Stimulated activated CD8-positive, alpha-beta memory T cell treated with anti-CD3 and anti-CD28 coated beads, Interleukin-4, amount 100 ng/mL, for 1 hour (primary cell): ENCODE measurements at places on chromosomes 5 and 9.

DNA sequence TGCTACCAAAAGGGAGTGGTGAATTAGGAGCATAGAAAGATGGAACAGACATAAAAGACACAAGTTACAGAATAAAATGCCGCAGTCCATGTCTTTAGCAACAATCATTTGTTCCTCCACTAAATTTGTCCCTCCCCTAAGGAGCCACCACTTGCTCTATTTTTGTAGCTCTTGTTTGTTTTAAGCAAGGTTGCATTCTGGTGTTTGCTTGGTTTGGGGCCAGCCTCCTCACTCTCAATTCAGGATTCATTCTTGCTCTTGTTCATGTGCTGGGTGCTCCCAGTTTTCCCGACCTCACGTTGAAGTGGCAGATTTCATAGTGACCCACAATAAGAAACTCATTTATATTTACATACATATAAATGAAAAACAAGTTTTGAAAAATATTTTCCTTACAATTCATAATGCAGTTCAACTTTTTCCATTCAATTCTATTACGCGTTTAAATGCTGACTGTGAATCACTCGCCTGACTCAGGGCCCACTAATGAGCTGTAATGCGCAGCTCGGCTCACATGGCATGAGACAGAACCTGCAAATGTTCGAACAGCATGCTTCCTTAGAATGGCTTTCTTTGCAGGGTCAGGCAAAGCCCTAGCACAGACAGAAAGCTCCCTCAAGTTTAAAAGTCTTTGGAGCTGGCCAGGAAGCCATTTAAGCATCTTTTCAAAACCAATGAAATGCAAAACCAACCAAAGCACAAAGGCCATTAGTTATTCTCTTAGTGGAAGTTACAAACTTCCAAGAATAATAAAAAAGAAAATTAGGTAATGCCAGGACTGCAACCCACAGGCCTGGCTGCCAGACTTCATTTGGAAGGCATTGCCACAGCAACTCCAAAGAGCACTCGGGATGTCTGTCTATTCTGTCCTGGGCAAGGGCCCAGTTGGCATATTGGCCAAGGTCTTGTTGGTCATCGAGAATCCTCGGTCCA lies 41.7 kb downstream of the RETREG1 start:
- no peak for DNase-seq

- no peak for DNase-seq
These were observed 417.9 kb downstream of the NR2F1-AS1 start for GRCh38 chr5:93163010-93163663.

DNA sequence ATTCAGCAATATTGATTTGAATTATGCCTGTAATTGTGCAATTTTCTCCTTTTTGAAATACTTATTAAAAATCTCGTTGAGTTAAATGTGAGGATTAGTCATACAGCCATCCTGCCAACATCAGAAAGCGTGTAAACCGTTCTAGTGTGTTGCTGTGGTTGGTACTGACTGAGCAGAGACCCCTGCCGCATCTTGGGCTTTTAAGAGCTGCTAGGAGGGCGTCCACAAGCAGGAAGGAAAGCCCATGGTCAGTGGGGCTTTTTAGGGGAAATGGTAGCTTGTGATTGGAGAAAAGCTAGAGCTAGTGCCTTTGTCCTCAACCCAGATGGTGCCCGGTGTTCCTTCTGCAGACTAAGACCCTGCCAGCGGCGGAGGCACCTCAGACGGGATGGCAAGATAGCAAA lies 1.3 kb downstream of the SDHA start:
- DNase-seq, result no peak

DNA sequence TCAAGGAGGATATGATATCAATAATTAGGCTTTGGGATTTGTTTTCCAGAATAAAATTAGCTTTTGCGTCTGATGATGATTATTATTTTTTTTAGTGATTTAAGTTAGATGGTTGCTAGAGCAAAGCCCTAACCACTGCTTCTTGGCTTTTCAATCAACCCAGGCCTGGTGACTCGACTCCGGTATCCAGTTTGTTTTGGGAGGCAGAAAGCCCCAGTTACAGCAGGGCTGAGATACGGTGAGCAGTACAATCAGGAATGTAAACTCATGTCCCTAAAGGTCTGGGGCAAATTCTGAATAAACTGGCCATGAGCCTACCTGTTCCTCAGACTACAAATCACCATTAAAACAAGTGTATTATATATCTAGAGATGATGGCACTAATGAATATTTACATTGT lies 24.4 kb upstream of the CYFIP2 start:
- DNase-seq, result no peak

- DNase-seq, result no peak
These were observed 48.1 kb upstream of the OLFM1 start for GRCh38 chr9:135039266-135039870.

DNA sequence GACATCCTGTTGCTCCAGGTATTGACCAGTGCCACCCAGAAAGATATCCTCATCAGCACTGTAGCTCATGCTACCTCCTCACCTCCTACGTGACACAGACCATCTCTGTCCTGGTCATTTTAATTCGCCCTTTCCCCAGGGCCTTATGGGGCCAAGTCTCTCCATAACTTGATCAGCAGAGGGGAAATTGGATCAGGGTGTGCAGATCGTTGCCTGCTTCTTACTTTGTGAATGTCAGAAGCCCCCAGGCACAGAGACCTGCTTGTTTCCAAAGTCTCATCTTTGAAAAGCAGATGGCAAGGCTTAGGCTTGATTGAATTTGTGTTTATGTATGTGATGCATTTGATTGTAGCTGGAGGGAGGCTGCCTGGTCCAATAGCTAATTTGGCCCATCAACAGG lies 8.8 kb upstream of the DBH start:
- DNase-seq, result no peak

DNA sequence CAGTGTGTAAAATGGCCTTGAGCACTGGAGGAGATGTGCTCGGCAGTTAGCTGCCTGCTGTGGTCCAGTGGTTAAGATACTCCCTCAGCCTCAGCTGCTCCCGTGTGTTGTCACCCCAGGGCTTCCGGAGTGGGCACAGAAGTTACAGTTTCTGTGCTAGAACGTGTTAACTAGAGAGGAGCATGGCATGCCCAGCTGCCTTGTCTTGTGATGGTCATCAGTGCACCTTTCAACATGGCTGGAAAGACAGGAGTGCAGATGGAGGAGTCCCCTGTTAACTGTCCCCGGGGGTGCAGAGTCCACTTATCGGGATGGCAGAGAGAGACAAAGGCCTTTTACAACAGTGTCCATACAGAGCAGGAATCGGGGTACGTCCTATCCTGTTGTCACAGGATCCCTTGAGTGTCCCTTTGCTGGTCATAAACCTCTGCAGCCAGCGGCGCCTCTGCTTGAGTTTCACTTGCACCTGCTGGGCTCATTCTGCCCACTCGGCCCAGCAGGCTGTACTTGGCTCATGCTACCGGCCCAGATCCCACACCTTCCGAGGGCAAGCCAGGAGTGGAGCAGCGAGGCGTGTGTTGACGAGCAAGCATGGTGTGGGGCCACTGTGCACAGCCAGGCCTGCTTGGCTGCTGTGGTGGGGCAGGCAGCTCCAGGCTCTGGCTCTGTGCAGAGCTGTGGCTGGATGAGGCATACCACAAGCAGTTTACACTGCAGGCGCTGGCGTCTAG lies 112.6 kb downstream of the EHMT1 start:
- DNase-seq, result no peak

GRCh38 chr9:79885093-79885857 lies 313.5 kb downstream of the TLE4 start:
- no peak for DNase-seq

DNA sequence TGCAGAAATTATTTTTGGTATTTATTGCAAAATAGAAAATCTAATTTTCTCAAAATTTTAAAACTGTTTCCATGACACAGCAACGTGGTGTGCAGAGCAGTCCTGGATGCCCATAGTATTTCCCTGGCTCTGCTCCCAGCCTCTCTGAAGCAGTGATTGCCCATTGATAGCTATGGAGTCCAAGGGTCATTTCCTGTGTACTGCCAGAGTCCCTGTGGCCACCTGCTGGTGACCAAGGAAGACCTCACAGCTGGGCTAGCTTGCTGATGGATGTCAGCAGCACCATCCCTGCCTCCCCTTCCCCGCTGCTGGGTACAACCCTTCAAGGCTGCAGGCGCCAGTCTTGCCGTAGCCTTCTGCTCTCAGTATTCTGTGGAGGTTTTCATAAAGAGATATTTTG lies 184.1 kb downstream of the DIRAS2 start:
- DNase-seq, result no peak

GRCh38 chr9:130846487-130847305 lies 11.6 kb downstream of the ABL1 start:
- no peak for DNase-seq

GRCh38 chr5:98275980-98276379 lies 497.5 kb upstream of the RGMB start:
- DNase-seq, result no peak

DNA sequence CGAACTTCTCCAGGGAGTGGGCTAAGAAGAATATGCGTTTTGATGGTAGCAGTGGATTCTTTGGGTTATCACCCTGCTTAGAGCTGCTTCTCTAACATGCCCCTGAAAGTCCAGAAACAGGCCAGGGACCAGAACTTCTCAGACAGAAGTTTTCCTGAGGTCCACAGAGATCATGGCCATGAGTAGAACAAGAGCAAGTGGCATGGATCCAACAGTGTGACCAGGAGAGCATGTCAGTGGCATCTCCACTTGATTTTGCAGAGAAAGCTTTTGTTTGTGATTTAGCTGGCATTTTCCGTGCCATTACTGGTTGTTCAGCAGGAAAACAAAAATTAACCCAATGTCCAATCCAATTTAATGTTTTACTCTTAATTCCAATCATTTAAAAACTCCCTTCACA lies 298.5 kb upstream of the CD180 start:
- no peak for DNase-seq

DNA sequence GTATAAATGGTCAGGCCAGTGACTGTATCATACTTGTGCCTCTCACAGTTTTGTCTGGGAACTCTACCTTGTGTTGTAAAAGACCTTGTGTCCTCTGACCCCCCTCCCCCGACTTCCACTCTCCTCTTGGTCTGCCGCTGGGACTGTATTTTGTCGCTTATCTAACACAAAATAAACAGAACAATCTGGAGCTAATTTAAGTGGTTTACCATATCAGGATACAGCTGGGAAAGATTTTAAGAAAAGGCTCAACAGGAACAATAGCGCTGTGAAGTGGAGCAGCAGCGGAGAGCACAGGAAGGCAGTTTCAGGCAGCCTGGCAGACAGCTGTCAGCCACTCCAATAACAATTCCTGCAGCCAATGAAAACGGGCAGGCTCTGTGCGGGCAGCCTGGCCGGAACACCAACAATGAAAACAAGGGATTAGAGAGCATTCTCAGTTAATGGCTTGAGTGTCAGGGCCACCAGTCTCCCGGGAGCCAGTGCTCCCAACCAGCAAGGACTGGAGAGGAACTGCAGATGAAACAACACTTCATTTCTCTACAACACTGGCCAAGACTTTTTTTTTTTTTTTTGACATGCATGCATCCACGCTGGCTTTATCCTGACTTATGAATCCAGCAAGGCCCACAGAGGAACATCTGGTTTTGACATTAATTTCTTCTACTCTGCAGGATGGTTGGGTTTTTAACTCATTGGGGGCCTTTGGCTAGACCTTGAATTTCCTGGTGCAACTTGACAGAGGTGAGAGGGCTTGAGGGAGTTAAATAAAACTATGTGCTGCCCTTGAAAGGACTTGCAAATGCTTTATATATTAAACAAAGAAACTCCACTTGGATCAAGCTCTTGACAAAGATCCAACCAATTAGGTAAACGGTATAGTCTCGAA lies 76.7 kb downstream of the ARSB start:
- no peak for DNase-seq

GRCh38 chr9:76609285-76610010 lies 150.5 kb downstream of the GCNT1 start:
- DNase-seq, result no peak

DNA sequence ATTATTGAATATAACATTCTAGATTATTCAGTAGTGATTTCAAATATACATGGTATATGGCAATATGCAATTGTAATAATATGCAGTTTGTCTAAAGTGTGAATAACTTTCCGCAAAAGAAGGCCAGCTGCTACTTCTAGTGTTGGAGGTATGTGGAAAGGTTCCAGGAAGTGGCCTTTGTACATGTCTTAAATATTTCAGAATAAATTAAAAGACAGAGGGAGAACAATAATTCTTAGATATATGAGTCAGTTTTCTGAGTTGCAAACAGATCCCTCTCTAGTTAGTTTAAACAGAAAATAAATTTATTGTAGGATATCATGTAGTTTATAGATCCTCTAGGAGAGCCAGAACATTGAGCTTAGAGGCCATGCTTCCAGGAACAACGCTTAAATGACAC lies 210.8 kb upstream of the ELL2 start:
- DNase-seq, result no peak

DNA sequence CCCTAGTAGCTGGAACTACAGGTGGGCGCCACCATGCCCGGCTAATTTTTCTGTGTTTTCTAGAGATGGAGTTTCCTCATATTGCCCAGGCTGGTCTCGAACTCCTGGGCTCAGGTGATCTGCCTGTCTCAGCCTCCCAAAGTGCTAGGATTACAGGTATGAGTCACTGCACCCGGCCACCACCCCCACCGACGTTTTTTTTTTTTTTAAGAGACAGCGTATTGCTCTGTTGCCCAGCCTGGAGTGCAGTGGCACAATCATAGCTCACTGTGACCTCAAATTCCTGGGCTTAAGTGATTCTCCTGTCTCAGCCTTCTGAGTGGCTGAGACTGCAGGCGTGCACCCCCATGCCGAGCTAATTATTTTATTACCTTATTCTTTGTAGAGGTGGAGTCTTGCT lies 38.2 kb downstream of the WDR70 start:
- DNase-seq, result no peak

- DNase-seq, result no peak
These were observed 127.8 kb upstream of the CKMT2 start for GRCh38 chr5:81105261-81105877.

DNA sequence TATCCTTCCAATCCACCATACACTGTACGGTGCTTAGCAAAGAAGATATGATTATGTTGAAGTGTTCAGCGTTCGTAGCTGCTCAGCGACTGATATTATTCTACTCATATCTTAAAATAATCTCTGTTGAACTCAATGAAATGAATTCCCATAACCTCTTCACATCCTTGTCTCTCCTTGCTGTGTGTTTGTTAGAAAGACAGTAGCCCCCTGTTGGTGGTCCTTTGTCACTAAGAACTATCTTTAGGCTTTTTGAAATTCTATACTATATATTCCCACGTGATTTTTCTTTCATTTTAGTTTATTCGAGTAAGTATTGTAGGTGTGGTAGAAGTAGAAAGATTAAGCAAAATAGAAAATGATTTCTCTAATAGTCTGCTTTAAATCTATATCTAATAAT lies 762.8 kb upstream of the WWC1 start:
- no peak for DNase-seq

DNA sequence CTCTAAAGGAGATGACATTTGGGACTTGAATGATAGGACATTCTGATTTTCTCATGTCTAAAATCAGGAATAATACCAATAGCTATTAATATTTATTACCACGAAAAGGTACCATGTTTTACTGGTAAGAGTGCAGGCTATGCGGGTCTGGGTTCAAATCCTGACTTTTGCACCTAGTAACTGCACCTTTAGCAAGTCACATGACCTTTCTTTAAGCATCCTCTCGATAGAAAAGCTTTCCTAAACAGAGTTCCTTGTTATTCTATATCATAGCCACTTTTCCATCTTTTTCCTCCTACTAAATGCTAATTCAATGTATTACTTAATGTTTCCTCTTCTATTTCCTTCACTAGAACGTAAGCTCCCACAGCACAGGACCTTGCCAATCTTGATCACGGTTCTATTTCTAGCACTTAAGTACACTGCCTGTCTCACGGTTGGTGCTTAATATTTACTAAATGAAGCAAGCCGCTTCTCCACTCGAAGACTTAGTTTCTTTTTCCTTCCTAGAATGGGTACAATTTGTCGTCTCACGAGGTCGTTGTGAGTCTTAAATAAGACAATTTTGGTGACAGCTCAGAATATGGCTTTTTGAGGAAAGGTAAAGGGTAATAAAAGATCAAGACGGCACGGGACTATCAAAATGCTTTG lies 816 bp downstream of the RBM18 start:
- no peak for DNase-seq
